ENCODE measurements at places on chromosomes 13 and 19. TPM values are rescaled to one million over a fixed set of nuclear protein-coding genes. Genes with fewer than 3 reads are reported as not detected.

POU2F2 gene
- 2.5 TPM for total RNA-seq

GIPR gene
- 0.96 TPM for total RNA-seq

PEG3 gene
- total RNA-seq, result not detected

LNX2 gene
- total RNA-seq, result 9.6 TPM

Data from neural crest cell (in vitro differentiated cells).